ENCODE measurements at places on chromosomes 2 and 18.

GRCh38 chr2:111194835-111195621 lies 74.3 kb downstream of the BCL2L11 start:
- peak; percentile 17 for DNase-seq

- DNase-seq, result peak; percentile 39
Measured at GRCh38 chr2:222844323-222844722, 16.5 kb upstream of the ACSL3 start.

DNA sequence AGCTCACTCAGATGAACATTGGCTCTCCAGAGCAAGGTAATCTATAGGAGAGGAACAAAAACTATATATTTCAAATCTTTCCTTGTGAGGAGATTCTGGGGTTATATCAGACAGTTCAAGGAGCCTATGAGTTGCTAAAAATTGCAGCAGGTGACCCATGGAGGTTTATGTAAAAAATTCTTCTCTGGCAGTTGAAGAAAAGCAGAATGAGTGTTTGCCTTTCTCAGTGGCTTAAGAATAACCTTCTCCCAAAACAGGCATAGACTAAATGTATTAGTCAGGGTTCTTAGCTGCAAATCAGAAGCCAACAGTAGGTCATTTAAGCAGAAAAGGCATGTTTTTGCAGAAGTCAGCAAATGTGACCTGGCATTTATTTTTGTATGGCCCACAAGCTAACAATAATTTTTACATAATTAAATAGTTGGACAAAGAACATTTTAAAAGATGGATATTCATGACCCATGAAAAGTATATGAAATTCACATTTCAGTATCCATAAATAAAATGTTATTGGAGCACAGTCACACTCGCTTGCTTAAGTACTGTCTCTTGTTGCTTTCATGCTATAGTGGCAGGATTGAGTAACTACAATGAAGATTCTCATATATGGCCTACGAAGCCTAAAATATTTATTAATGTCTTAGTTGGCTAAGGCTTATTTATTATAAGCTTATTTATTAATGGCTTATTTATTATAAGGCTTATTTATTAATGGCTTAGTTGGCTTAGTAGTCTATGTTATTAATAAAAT lies 93.4 kb upstream of the TLK1 start:
- DNase-seq, result no peak

GRCh38 chr2:23249348-23249747 lies 135.6 kb upstream of the KLHL29 start:
- DNase-seq, result no peak

Measured in smooth muscle cell of the brain vasculature (primary cell).